ENCODE measurements at places on chromosomes 1 and 21. TPM values are rescaled to one million over a fixed set of nuclear protein-coding genes. Genes with fewer than 3 reads are reported as not detected.

MTHFR gene
- 4.7 TPM for total RNA-seq

ENTREP3 gene
- 38.4 TPM for total RNA-seq

C1QA gene
- total RNA-seq = not detected

CTSK gene
- total RNA-seq = 2.0 TPM

FCER1A gene
- not detected for total RNA-seq
